Activated gamma-delta T cell (primary cell): ENCODE measurements at places on chromosomes 7 and 10.

GRCh38 chr10:62851442-62851841 lies 35.3 kb upstream of the EGR2 start:
- no peak for DNase-seq

DNA sequence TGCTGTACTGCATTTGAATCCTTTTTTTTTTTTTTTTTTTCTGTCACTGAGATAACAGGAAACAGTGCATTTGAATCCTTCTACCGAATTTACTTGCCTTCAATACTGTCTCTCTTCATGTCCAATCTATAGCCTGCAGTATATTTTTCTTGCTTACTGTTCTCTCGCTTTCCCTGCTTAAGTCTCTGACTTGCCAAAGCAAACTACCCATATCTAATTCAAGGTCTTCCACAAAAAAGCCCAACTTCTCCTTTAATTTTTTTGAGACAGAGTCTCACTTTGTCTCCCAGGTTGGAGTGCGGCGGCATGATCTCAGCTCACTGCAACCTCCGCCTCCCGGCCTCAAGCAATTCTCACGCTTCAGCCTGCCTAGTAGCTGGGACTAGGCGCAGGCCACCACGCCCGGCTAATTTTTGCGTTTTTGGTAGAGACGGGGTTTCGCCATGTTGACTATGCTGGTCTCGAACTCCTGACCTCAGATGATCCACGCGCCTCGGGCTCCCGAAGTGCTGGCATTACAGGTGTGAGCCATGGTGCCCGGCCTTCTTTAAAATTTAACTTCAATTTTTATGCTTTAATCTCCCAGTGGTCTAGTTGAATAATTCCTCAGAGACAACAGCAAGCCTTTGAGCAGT lies 882 bp downstream of the PDCD11 start:
- DNase-seq = no peak

DNA sequence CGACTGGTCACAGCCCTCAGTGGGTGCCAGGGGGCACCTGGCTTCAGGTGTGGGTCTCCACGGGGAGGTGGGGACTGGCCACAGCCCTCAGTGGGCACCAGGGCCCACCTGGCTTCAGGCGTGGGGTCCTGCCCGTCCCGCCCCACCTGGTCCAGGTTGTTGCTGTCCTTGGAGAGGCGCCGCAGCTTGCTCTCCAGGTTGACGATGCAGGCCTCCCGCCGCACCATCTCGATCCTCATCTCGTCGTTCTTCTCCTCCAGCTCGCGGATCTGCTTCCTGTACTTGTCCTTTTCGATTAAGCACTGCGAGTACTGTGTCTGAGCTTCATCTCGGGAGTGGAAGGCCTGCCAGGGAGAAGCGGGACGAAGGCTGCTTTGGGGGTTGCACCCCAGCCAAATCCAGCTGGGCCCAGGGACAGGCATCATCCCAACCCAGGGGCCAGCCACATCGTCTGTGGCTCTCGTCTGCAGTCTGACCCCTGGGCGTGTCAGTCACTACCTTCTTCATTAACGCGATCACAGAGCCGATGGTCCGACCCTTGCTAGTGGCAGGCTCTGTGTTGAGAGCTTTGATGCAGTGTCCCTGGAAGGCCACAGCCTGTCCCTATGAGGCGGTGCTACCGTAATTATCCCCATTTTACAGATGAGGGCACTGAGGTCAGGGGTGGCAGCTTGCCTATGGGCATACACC lies 92.9 kb upstream of the GNA12 start:
- no peak for DNase-seq

GRCh38 chr10:1308173-1308961 lies 252.2 kb downstream of the WDR37 start:
- no peak for DNase-seq

GRCh38 chr7:51255036-51255435 lies 61.6 kb downstream of the COBL start:
- no peak for DNase-seq

GRCh38 chr7:139574618-139575337 lies 51.3 kb downstream of the CLEC2L start:
- no peak for DNase-seq

- DNase-seq = no peak
Observed at GRCh38 chr7:98681951-98682350, 64.9 kb downstream of the NPTX2 start.

DNA sequence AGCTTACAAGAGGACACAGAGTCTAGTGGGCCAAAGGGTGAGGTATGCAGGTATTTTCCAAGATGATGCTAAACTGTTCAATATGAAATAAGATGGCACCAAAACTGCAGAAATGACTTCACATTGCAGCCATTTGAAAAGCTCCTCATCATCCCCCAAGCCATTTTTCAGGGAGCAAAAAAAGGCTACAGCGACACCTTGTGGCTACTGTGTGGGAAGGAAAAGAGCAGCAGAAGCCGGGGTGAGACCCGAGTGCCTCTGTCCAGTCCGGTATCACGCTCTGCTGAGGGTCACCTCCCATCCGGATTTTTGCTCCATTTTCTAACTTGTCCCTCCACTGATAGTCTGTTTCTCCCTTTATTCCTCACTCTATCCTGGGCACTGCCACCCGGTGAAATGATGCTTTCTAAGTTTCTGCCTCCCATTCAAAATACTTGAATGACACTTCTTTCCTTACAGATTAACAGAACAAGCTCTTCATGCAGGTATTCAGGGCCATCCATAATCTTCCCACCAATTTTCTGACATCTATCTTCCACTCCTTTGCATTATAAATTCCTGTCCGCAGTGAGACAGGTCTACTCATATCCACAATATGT lies 220.2 kb downstream of the DGKI start:
- DNase-seq = no peak

GRCh38 chr10:105148456-105148855 lies 507.4 kb downstream of the SORCS3 start:
- DNase-seq = no peak

DNA sequence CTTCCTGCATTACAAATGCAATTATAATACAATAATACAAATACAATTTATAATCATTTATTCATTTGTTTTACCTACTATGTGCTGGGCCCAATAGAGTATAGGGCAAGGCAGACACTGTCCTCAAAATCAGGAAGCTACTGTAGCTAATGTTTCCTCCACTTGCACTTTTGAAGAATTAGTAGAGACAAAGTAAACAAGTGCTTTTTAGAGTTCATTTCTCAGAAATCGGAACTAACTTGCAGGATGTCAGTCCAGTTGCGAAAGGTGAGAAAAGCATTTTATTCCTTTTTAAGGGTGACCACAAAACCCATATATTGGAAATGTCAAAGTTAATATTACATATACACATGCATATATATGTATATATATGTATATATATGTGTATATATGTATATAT lies 14.2 kb downstream of the ADRB1 start:
- DNase-seq = no peak

DNA sequence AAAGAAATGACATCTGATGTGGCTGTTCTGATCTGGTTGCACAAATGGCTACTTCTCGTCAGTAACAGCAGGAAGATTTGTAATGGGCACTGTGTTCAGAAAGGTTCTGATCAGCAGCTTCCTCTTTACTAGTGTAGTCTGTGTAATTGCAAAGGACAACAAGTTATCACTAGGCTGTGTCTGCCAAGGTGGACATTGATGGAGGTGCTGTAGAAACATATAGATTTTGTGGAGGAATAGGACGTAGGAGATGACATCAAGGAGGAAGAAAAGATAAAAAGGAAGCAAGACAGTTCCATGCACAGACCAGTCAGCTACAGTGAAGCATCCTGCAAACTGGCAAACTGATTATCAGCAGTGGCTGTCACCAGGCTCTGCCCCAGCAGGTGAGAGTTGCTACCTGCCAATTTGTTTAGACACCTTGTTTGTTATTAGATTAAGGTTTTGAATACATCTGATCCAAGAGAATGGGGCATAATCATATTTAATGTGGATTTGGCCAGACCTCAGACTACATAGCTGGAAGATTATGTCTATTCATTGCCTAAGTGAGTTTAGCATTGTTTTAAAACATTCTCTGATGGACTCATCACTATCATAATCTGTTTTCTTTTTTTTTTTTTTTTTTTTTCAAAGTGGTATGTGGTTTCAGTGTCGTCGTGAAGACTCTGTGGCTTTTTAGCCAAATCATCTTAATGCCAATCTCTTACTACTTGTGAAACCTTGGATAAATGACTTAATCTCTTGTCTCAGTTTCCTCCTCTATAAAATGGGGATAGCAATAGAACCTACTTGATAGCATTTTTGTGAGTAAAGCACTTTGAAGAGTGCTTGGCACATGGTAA lies 417.9 kb upstream of the LRGUK start:
- DNase-seq = no peak

DNA sequence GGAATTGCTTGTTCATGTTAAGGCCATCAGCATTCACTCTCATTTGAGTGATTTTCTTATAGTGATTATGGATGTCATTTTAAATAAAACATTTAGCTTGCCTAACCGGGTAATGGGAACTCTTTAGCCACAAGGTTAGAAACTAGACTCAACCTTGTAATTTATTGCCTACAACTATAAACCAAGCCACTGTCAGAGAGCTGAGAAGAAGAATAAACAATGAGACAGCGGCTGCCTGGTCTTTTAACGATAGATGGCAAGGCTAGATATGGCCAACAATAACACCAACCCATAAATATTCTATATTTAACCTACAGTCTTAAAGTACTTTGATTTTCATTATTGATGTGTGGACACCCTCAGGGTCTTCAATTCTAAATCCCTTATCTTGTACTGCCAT lies 27.8 kb upstream of the INHBA start:
- DNase-seq = no peak

DNA sequence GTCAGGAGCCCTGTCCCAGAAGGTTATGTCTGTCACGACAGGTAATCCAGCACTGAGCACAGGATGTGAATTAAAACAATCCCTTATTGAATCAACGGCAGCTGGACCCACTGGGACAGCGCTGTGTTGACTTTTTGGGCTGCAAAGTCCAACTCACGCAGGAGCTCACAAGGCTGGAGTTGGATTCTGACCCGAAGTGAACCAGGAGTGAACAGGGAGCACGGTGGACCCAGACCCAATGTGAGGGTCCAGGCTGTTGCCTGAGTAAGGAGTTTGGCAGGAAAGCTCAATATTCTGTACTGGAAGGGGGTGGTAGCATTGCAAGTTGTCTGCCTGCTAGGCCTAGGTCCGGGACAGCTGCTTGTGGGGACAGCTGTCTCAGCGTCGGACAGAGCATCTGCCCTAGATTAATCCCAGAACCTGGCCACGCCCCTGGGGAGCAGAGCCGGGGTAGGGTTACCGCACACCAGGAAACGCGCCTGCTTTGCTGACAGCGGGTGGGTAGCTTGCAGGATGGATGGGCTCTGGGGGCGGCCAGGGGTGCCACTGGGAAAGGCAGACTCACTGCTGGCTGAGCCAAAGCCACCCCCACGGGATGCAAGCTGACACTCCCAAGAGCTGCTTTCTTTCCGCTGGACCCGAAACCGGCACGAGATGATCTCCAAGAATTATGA lies 24.0 kb downstream of the COL26A1 start:
- no peak for DNase-seq

DNA sequence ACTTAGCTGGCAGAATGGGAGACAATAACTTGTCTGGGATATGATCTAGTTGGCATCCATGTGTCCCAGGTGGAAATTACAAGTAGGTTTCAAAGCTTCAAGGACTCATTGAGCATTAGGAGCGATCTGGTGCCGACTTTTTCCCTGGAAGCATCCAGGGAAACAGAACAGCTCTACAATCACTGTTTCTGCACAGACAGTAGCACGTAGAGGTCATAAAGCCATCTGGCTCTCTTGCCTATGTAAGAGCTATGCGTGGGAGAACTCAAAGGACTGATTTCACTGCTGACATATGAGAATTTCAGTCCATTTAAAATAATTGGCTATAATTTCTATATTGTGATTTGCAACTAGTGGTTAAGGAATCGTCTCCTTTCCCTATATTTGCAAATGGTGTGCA lies 791.7 kb downstream of the REEP3 start:
- no peak for DNase-seq

GRCh38 chr7:148747274-148747673 lies 48.6 kb downstream of the CUL1 start:
- DNase-seq = no peak

DNA sequence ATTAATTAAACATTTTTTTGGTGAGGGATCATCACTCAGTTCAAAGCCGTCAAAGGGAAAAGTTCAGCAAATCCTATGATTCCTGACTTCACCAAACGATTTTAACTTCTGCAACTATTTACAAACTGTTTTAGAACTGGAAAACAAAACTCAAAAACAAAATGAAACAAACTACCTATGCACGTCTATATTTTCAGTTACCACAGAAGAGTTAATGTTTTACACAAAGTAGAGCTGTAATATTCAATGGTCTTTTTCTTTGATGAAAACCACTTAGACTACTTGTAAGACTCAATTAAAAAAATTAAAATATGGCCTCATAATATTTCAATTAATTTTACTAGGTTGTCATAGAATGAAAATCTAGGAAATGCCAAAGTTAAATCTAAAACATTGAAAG lies 131.5 kb downstream of the ATE1 start:
- no peak for DNase-seq

GRCh38 chr10:31768467-31768866 lies 160.2 kb downstream of the ARHGAP12 start:
- DNase-seq = no peak

DNA sequence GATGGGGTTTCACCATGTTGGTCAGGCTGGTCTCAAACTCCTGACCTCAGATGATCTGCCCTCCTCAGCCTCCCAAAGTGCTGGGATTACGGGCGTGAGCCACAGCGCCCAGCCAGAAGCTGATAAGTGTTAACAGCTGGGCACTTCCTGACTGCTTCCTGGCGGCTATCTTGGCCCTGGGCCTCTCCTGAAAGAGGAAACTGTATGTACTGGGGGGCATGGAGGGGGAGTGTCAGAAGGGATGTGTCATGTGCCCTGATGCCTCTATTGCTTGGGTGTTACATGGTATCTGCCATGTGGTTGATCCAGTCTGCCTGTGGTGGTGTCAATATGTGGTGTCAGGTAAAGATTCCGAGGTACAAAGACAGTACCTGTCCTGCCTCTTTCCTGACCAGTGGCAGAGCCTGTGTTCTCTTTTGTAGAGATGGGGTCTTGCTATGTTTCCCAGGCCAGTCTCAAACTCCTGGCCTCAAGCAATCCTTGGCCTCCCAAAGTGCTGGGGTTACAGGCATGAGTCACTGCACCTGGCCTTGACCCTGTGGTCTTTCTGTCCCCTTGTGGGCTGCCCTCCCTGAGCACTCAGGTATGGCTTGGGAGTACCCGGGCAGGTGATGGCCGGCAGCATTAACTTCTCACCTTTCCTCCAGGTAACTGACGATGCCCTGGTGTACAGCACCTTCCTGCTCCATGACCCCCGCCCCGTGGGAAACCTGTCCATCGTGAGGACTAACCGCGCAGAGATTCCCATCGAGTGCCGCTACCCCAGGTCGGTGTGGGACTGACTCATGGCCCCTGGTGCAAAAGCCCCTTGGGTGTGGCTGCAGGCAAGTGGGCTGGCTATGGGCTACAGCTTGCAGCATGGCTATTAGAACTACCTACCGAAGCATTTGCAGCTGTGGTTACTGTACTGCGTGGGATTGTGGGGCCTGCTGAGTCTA lies 4.4 kb downstream of the ZP3 start:
- DNase-seq = no peak

DNA sequence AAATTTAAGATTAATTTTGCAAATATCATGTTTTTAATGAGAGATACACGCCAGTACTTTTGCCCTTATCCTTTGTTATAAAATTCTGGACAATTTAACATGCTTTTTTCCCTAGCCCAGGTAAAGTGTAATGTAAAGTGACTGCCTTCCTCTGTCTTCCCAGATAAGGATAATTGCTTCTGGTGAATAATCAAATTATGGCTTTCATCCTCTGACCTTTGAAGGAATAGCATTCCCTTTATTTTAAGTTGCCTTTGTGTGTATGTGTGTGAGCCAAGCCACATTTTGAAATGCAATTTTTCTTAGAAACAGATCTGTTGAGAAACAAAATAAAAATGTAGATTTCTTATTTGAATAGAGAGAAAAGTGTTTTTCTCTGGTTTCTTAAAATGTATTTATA lies 107.5 kb downstream of the ADAM22 start:
- DNase-seq = no peak
